ENCODE measurements at places on chromosomes 13 and 19. TPM values are rescaled to one million over a fixed set of nuclear protein-coding genes. Genes with fewer than 3 reads are reported as not detected.

The TLE6 gene
- 0.47 TPM for total RNA-seq

The DHDH gene
- 1.3 TPM for total RNA-seq

The KLK1 gene
- not detected for total RNA-seq

The FOXA3 gene
- total RNA-seq = 30.8 TPM

The RNF225 gene
- not detected for total RNA-seq

The CALR3 gene
- total RNA-seq = not detected

The GNA15 gene
- 1.6 TPM for total RNA-seq

The TTC9B gene
- total RNA-seq = not detected

The WDR87 gene
- total RNA-seq = not detected

The PGLYRP1 gene
- total RNA-seq = 13.9 TPM

The SLC17A7 gene
- total RNA-seq = 0.08 TPM

The CABP5 gene
- not detected for total RNA-seq

The C13orf46 gene
- 0.17 TPM for total RNA-seq

DNA sequence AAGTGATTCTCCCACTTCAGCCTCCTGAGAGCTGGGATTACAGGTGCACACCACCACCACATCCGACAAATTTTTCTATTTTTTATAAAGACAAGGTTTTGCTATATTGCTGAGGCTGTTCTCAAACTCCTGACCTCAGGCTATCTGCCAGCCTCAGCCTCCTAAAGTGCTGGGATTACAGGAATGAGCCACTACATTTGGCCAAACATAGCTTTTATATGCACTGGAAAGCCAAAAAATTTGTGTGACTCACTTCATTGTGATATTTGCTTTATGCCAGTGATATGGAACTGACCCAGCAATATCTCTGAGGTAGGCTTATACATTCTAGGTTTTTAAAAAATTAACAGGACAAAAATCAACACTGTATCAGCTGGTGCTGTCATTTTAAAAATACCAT, 26.8 kb upstream of the ACOD1 start:
- H3K4me3 ChIP-seq = no peak overlapping the region
- no peaks in the 10 kb centered on the region for H3K4me1 ChIP-seq
- DNase-seq = no peak
- no peak overlapping the region for H3K27ac ChIP-seq
- H3K27me3 ChIP-seq = no peaks in the 10 kb centered on the region

DNA sequence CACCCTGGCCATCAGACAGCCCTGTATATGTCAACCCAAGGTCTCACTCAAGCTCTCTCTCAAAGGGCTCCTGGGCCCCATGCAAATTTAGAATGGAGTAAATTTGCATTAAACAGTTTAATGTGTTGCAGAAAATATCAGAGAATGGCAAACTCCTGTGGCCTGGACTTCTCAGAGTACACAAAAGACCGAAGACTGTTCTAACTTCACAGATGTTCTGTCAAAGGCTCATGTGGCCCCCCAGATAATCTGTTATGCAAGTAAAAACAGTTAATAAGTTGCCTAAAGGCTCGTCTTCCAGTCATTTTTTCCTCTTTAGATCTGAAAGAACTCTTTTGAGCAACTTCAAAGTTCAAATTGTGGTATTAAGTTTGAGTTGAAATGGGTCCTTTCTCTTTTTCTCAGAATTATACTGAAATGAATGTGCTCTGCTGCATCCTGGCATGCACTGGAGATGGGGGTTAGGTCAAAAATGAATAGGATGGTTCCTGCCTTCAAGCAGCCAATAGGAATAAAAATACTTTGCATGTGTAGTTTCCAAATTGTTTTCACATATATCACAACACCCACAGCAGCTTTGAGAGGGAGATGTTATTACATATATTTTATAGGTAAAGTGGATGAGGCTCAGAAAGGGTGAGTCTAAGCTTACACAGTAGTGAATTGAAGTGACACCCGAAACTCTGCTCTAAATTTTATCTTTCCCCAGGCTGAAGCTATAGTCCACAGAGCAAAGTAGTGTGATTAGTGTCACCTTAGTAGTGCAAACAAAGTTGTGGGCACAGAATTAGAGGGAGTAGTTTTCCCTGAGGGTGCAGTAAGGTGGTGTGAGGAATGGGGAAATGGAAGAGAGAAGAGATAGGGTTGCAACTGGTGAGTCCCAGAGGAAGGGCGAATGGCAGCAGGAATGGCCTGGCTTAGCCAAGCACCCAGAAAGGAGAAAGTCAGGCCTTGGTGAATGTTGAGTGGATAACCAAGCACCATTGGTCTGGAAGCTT, 205.0 kb upstream of the RFC3 start:
- H3K27me3 ChIP-seq = no peaks in the 10 kb centered on the region
- peak overlapping the region; percentile 98 for H3K27ac ChIP-seq
- no peak for DNase-seq
- no peaks in the 10 kb centered on the region for H3K36me3 ChIP-seq
- H3K4me1 ChIP-seq = peaks cover 53% of the 10 kb centered on the region

DNA sequence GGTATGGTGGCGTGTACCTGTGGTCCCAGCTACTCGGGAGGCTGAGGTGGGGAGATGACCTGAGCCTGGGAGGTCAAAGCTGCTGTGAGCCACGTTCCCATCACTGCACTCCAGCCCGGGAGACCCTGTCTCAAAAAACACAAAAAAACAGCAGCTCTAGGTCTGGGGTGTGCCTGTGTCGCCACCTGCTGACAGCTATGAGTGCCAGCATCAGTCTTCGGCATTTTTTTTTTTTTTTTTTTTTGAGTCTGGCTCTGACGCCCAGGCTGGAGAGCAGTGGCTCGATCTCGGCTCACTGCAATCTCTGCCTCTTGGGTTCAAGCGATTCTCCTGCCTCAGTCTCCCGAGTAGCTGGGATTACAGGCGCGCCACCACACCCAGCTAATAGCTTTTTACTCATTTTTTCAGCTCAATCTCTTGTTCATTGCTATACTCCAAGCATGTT, 10.1 kb downstream of the AP2S1 start:
- peaks cover 9% of the 10 kb centered on the region for H3K36me3 ChIP-seq
- DNase-seq = peak; percentile 60
- H3K27ac ChIP-seq = no peak overlapping the region
- H3K4me1 ChIP-seq = no peaks in the 10 kb centered on the region
- H3K27me3 ChIP-seq = no peaks in the 10 kb centered on the region
- no peak overlapping the region for H3K4me3 ChIP-seq

DNA sequence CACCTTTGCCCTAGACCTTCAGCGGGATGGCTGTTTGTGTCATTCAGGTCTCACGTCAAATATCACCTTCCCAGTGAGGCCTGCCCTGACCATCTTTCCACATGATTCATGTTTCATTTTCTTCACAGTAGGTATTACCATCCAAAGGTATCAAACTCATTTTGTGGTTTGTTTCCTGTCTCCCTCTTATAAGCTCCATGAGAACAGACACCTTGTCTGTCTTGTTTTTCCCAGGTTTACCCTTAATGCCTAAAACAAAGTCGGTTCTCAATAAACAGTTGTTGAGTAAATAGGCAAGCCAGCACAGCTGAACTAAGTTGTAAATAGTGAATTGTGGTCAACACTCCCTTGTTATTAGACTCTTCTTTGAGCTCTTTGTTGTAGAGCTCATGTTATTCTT, 122.6 kb upstream of the GJB6 start:
- no peaks in the 10 kb centered on the region for H3K36me3 ChIP-seq
- H3K4me1 ChIP-seq = no peaks in the 10 kb centered on the region
- H3K27me3 ChIP-seq = no peaks in the 10 kb centered on the region
- H3K27ac ChIP-seq = no peak overlapping the region
- DNase-seq = no peak

DNA sequence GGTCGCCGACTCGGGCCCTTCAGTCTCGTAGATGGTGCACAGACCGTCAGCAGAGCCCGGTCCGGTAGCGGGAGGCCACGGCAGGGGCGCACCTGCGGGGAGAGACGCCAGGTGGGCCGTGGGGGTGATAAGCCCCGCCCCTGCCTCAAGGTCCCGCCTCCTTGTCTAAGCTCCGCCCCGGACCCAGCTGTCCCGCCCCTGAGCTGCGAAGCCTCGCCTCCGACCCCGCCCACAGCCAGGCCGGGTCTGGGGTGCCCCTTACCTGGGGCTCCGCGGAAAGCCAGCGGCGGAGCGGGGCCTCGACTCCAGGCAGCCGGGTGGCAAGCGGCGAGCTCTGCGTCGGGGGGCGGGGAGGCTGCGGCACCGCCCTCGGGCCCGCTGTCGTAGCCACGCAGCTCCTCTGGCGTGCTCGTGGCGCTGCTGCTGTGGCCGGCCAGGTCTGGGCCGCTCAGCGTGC, 4.7 kb downstream of the PRR36 start:
- H3K27ac ChIP-seq = no peak overlapping the region
- peak; percentile 80 for DNase-seq
- H3K4me3 ChIP-seq = peak overlapping the region; percentile 49
- H3K27me3 ChIP-seq = peaks cover 5% of the 10 kb centered on the region

GRCh38 chr13:28099396-28100149, 803 bp downstream of the FLT3 start:
- H3K4me1 ChIP-seq = peaks cover 15% of the 10 kb centered on the region
- no peaks in the 10 kb centered on the region for H3K27me3 ChIP-seq
- no peak overlapping the region for H3K27ac ChIP-seq
- no peak for DNase-seq

- no peak for DNase-seq
- no peak overlapping the region for H3K27ac ChIP-seq
- no peaks in the 10 kb centered on the region for H3K27me3 ChIP-seq
- H3K4me3 ChIP-seq = no peak overlapping the region
- no peaks in the 10 kb centered on the region for H3K36me3 ChIP-seq
- H3K4me1 ChIP-seq = no peaks in the 10 kb centered on the region
These were observed 242.4 kb downstream of the KLF12 start for GRCh38 chr13:73891805-73892204.

GRCh38 chr13:113922412-113923118, 51.3 kb downstream of the C13orf46 start:
- no peak for DNase-seq
- H3K27me3 ChIP-seq = no peaks in the 10 kb centered on the region
- H3K4me1 ChIP-seq = no peaks in the 10 kb centered on the region
- no peak overlapping the region for H3K27ac ChIP-seq
- H3K4me3 ChIP-seq = no peak overlapping the region

DNA sequence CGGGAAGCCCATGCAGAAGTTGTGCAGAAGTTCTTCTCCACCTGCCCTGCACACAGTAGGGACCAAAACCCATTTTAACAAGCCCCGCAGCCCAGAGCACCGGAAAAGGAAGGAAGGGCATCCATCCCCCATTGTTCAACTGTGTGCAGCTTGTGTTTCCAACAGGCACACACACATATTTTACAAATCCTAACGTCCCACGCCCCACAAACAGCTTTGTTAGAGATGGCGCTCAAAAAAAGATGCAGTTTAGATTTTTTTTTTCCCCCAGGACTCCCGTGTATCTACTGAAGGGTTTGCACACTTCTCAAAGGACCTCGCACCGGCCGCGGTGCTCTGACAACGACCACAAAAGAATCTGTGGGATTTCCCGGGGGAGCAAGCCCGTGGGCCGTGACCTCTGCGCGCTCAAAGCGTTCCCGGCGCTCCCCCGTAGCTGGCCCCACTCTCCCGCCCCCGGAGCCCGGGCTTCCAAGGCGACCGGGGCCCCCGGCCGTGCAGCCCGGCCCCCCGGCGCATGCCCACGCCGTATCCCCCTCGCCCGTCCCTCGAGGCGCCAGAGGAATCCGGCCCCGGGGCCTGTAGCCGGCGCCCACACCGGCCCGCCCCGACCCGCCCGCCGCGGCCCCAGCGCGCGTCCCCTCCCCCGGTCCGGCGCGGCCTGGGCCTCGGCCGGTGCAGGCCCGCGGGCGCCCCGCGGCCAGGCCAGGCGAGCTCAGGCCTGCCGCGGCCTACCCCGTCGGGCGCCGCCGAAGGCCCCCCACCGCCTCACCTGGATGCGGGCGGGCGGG, 523 bp downstream of the ELAVL1 start:
- H3K27ac ChIP-seq = no peak overlapping the region
- DNase-seq = no peak
- peak overlapping the region; percentile 44 for H3K4me3 ChIP-seq
- H3K27me3 ChIP-seq = no peaks in the 10 kb centered on the region
- no peaks in the 10 kb centered on the region for H3K36me3 ChIP-seq

DNA sequence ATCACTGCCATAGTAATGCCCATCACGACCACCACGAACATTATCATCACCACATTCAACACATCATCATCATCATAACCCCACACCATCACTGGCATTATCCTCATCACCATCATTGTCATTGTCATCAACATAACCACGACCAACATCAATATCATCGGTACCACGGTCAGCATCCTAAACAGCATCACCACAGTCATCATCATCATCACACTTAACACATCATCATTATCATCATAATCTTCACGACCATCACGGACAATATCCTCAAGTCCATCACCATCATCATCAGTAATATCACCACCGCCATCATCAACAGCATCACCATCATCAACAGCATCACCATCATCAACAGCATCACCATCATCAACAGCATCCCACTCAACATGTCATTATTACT, 70.3 kb downstream of the MBD3L1 start:
- no peak overlapping the region for H3K4me3 ChIP-seq
- no peaks in the 10 kb centered on the region for H3K4me1 ChIP-seq

DNA sequence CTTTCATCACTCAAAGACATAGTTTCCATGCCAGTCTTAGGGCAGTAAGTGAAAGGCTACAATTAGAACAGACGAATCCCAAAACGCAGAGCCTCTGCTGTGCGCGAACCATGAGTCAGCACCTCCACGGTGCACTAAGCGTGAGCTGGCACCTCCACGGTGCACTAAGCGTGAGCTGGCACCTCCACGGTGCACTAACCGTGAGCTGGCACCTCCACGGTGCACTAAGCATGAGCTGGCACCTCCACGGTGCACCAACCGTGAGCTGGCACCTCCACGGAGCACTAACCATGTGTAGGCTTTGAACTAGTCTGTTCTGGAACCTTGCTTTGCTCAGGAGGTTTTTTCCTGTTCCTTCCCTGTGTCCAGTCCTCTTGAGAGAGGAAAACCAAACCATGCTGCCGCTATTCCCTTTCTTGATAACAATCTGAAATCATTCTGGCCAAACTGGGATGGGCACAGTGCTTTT, 120.6 kb downstream of the IRS2 start:
- no peak overlapping the region for H3K27ac ChIP-seq
- no peak overlapping the region for H3K4me3 ChIP-seq
- no peaks in the 10 kb centered on the region for H3K27me3 ChIP-seq
- H3K36me3 ChIP-seq = no peaks in the 10 kb centered on the region

DNA sequence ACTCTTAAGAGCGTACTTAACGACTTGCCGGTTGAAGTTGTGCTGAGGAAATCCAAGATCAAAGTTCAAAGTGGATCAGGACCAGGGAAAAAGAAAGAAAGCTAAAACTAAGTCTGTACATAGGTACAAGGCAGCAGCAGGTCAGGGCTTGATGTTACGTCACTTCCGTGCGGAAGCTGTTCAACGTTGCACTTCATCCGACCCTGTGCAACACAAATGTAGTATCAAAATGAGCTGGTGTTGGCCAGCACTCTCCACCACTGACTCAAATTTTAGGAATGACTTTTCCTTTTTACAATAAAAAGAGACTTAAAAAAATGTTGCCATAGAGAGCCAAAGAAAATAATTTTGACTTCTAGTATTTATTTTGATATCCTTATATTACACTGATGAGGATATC, 1315.4 kb downstream of the EFNB2 start:
- no peaks in the 10 kb centered on the region for H3K27me3 ChIP-seq
- no peaks in the 10 kb centered on the region for H3K4me1 ChIP-seq
- H3K27ac ChIP-seq = no peak overlapping the region
- no peak overlapping the region for H3K4me3 ChIP-seq
- H3K36me3 ChIP-seq = no peaks in the 10 kb centered on the region

GRCh38 chr13:62799931-62800436, 1384.3 kb upstream of the PCDH20 start:
- no peaks in the 10 kb centered on the region for H3K27me3 ChIP-seq
- no peaks in the 10 kb centered on the region for H3K4me1 ChIP-seq
- DNase-seq = no peak
- no peak overlapping the region for H3K27ac ChIP-seq
- H3K36me3 ChIP-seq = no peaks in the 10 kb centered on the region
